ENCODE measurements at places on chromosomes 2 and 18. TPM values are rescaled to one million over a fixed set of nuclear protein-coding genes. Genes with fewer than 3 reads are reported as not detected.

NETO1 gene
- total RNA-seq = 2.0 TPM

NYAP2 gene
- total RNA-seq = not detected

ARMC9 gene
- total RNA-seq = 21.3 TPM

KCNF1 gene
- 2.3 TPM for total RNA-seq

ICA1L gene
- total RNA-seq = 3.6 TPM

SPAG16 gene
- total RNA-seq = 13.8 TPM

PRKAG3 gene
- total RNA-seq = not detected

SH2D6 gene
- total RNA-seq = not detected

TACR1 gene
- not detected for total RNA-seq

CRYBA2 gene
- total RNA-seq = not detected

MBP gene
- 14.1 TPM for total RNA-seq

WNT10A gene
- total RNA-seq = not detected

POTEI gene
- total RNA-seq = 0.06 TPM

CEP68 gene
- total RNA-seq = 15.8 TPM

FOXI3 gene
- not detected for total RNA-seq

PDE6D gene
- total RNA-seq = 32.6 TPM

DBI gene
- 202 TPM for total RNA-seq

LRRC30 gene
- total RNA-seq = not detected

ZNF804A gene
- total RNA-seq = 0.82 TPM

HK2 gene
- 9.4 TPM for total RNA-seq

IRS1 gene
- total RNA-seq = 4.0 TPM

ERFE gene
- 64.1 TPM for total RNA-seq

DNAH7 gene
- 0.12 TPM for total RNA-seq

SLC4A5 gene
- 0.18 TPM for total RNA-seq

SPDYA gene
- total RNA-seq = not detected

PLEKHB2 gene
- 113 TPM for total RNA-seq

ANKRD30B gene
- total RNA-seq = 0.70 TPM

IHH gene
- total RNA-seq = not detected

CFAP53 gene
- total RNA-seq = 0.18 TPM

PLCD4 gene
- 0.93 TPM for total RNA-seq

WDR54 gene
- 29.1 TPM for total RNA-seq

LAMA3 gene
- 4.9 TPM for total RNA-seq

STAT4 gene
- 0.44 TPM for total RNA-seq

SERPINB4 gene
- total RNA-seq = not detected

CCDC68 gene
- 0.97 TPM for total RNA-seq

SMAD2 gene
- total RNA-seq = 91.0 TPM

All from glomerular endothelial cell (primary cell).